ENCODE measurements at places on chromosomes 2 and 18.

- DNase-seq, result no peak
These were observed 2.1 kb upstream of the SCG2 start for GRCh38 chr2:223604231-223604630.

DNA sequence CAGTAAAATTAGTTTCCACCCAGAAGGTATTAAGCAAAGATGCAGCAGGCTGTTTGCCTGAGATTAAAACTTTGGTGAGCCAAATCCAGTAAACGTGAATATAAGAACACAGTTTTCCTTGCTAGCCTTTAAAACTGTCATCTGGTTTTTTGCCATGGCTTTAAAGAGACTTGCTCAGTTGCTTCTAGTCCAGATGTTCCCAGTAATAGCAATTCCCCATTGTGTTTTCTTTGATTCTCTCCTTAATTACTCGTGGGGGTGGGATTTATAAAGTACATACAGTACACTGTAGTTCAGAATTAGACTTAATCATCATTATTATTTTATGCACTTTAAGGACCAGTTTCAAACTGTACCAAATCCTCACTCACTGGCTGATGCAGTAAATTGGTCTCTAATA, 303.5 kb upstream of the ZNF804A start:
- DNase-seq, result no peak

- peak; percentile 75 for DNase-seq
These were observed 48.3 kb downstream of the TNS1 start for GRCh38 chr2:217954469-217954868.

- no peak for DNase-seq
These were observed 56.9 kb downstream of the PLA2R1 start for GRCh38 chr2:160005476-160005875.

DNA sequence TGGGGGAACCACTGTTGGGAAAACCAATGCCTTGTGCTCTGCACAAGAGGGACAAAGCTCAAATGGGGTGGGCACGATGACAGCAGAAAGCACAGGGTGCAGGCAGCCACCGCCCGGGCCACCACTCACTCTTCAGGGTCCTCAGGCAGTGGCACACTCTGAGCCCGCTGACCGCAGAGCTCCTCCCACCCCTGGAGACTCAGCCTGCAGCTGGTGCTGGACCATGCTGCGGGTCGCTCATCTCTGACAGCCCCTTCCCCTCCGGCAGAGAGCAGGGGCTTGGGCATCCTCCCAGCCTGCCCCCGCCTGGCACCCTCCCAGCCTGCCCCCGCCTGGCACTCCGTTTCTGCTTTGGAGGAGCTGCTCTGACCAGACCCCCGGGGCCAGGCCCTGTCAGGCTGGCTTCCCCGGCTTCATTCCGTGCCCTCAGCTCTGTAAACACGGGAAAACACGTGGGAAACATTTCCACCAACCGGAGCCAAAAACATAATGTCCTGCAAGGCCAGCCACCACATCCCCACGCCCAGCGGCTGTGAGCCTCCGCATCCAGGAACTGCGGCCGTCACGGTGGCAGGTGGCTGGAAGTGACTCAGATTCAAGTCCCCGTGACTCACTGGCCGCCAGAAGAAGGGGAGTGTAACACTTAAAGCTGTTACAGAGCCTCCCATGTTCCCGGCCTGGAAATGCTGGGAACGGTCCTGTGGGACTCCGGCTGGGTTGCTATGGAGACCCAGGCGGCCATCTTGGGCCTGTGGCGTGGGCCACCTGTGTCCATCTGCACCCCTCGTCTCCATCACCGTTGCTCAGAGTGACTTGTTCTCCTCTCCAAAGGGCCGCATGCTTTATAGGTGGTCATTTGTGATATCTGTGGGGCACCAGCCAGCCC, 6.8 kb upstream of the SNED1 start:
- DNase-seq, result no peak

DNA sequence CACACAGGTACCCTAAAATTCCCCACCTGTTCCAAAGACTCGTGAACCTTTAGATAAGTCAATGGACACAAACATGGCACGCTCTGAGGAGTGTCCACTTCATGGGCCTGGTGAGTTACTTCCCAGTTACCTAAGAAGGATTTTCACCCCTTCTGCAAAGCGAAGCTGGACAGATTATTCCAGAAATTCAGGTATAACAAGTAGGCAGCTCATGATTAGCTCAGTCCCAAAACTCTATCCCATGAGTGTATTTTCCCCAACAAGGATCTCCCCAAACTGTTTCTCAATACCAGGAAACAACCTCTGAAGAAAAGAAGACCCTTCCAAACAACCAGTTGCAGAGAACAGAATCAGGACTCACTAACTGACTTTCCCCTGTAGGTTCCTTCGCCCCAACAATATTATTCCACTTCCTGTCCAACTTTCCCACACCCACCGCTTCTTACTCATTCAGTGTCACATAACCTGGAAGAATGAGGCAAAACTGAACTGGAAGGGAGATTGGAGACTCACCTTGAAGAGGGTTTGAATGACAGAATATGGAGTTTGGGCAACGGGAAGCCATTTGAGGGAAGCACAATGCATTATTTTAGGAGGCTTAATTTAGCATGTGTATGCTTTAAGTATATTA, 120.1 kb downstream of the ANTXR1 start:
- no peak for DNase-seq
